Right renal pelvis (tissue), 4 donors: ENCODE measurements at places on chromosomes 3 and 15. TPM values are rescaled to one million over a fixed set of nuclear protein-coding genes. Genes with fewer than 3 reads are reported as not detected.

Gene ACOX2
- 38.8 TPM for polyA plus RNA-seq

Gene SLC28A1
- polyA plus RNA-seq = 7.5 TPM

Gene PDZRN3
- 51.6 TPM for polyA plus RNA-seq

Gene CYP8B1
- polyA plus RNA-seq = 0.79 TPM

Gene SCAANT1
- 0.74 TPM for polyA plus RNA-seq

Gene ABHD17C
- 37.0 TPM for polyA plus RNA-seq

Gene ZNF639
- 64.4 TPM for polyA plus RNA-seq

Gene CLDN18
- 1.6 TPM for polyA plus RNA-seq

Gene HHLA2
- 17.8 TPM for polyA plus RNA-seq

Gene DNAJC19
- 83.9 TPM for polyA plus RNA-seq

Gene SLCO3A1
- 9.2 TPM for polyA plus RNA-seq

Gene INSYN1
- polyA plus RNA-seq = 29.0 TPM

Gene MYO1E
- polyA plus RNA-seq = 169 TPM

Gene CCR9
- polyA plus RNA-seq = not detected

Gene SENP2
- polyA plus RNA-seq = 46.9 TPM

Gene NAA50
- polyA plus RNA-seq = 146 TPM

Gene FRMD5
- 0.97 TPM for polyA plus RNA-seq

Gene PPP2R3A
- polyA plus RNA-seq = 24.2 TPM

Gene CORO2B
- 26.7 TPM for polyA plus RNA-seq

Gene LTK
- 1.7 TPM for polyA plus RNA-seq

Gene SRGAP3
- 15.1 TPM for polyA plus RNA-seq

Gene TMEM266
- polyA plus RNA-seq = 10.5 TPM

Gene DAZL
- polyA plus RNA-seq = 0.07 TPM
